ENCODE measurements at places on chromosomes 11 and 22.

- no peak for DNase-seq
Observed at GRCh38 chr11:122837528-122838346, 563 bp upstream of the CRTAM start.

- no peak for DNase-seq
Observed at GRCh38 chr11:60482361-60482760, 10.2 kb upstream of the MS4A12 start.

DNA sequence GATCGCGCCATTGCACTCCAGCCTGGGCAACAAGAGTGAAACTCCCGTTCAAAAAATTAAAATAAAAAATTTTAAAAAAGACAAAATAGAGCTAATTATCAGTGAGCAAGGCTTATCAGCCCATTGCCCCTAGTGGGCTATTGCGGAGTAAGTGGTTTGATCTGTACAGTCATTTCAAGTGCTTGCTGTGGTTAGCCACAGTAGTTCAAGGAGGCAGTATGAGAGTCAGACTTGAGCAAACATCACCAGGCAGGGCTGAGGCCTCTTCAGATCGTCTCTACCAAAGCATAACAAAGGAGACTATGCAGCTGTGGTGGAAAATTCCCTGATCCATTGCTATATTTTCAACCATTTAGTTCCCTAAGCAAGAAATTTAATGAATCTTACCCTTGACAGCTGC, 4.3 kb upstream of the SBF2 start:
- no peak for DNase-seq

GRCh38 chr11:116112087-116112935, 608.1 kb upstream of the CADM1 start:
- DNase-seq, result no peak

DNA sequence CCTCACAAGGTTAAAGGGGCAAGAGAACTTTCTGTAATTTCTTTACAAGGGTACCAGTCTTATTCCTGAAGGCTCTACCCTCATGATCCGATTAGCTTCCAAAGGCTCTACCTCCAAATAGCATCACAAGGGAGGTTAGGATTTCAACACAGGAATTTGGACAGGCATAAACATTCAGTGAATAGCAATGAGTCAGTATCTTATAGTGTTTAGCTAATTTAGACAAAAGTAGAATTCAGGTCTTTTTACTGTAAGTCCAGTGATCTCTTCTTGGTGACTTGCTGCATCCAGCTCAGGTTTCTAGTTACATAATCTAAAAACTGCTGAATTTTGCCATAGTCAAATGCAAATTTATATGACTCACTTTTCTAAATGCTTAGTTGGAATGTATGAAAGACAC, 1995.6 kb upstream of the RAG2 start:
- no peak for DNase-seq

GRCh38 chr11:13289081-13289480, 11.5 kb downstream of the BMAL1 start:
- DNase-seq, result no peak

DNA sequence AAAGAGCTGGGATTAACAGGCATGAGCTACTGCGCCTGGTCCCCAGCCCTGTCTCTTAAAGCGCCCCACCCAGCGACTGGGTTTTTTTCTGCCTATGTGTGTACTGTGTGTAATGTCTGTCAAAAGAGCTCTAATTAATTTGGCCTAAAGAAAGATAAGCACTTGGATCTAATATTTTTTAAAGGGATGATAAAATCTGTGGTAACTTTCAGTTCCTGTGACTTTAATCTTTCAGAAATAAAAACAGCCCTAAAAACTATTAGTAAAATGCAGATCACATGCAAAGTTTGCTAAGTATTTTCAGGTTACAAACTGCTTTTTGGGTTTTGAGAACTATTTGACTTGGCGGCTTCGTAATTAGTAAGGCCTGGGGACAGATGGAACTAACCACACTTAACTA, 1358.7 kb downstream of the LRRC4C start:
- no peak for DNase-seq

DNA sequence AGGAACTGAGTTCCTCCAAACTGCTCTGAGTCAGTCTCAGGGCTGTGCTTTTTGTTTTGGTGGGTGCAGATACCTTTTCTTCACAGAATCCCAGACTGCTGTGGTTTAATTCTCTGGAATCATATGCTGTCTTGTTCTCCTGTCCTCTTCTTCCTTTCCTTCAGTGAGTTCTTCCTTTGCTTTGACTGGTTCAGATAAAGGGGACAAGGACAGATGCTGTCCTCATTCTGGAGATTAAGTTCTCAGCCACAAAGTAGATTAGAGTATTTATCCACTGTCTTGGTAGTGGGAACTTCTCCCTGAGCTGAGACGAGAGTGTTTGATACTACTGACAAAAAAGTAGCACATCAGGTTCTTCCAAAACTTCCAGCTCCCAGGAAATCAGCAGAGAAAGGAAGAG, 13.3 kb downstream of the ZDHHC5 start:
- DNase-seq, result no peak

- no peak for DNase-seq
Observed at GRCh38 chr11:12455938-12456337, 78.6 kb downstream of the PARVA start.

GRCh38 chr11:10488121-10488933, 33.3 kb downstream of the AMPD3 start:
- DNase-seq, result no peak

GRCh38 chr11:24872651-24873311, 375.9 kb downstream of the LUZP2 start:
- DNase-seq, result no peak

DNA sequence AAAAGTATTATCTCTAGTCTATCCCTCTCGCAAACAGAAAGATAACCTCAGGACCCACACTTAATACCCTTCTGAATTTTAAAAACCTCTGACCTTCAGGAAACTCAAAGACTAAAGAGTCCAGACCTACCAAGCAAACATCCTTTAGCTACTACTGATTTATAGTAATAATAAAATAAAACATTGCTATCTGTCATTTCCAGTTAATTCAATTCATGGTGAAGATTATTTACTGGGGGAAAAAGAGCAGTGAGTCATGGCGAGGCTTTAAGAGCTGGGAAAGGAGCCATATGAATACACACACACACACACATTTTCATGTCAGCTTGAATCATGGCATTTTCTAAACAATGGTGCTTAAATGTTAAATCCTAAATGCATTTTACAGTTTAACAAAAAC, 87.1 kb downstream of the FAM76B start:
- DNase-seq, result no peak

DNA sequence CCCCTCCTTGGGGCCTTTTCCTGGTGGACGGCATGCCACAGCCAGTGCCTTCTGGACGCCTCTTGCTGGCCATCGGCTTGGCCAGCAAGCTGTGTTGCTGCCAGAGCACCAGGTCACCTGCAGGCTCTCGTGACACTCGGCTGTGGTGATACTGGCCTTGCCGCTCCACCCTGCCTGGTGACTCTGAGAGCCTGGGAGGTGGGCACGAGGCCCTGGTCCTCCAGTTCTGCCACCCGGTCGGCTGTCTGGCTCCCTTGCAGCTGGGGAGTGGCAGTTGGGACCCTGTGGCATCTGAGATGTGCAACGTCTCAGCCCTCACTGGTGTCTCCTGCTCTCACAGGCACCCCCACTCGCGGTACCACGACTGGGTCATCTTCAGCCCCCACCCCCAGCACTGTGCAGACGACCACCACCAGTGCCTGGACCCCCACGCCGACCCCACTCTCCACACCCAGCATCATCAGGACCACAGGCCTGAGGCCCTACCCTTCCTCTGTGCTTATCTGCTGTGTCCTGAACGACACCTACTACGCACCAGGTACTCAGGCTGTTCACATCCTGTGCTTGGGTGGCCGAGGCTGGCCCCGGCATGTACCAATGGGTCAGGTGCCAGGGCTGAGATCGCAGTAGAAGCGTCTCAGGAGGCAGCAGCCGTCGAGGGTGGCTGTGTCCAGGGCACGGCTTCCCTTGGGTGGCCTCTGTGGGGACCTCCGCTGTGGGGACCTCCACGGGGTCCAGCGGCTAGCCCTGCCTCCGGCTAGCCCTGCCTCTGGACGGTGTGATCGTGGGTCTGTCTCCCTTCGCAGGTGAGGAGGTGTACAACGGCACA, 26.0 kb downstream of the MUC2 start:
- DNase-seq, result no peak

DNA sequence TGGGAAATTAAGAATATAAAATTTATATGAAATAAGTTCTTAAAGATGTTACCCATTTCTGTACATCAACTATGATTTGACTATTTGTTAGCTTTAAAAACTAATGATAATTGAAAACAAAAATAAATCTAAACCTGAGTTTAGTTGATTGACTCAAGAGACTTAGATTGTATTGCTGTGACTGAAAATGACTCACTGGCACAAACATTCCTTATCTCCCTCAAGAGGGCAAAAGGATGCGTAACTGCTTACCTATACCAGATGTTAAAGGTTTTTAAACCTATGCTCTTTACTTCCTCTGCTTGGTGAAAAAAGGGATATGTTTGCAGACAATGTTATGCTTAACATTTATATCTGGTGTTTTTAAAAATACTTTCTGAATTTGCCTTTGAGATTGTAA, 30.3 kb downstream of the ATM start:
- DNase-seq, result no peak

- no peak for DNase-seq
Observed at GRCh38 chr11:65932558-65932919, 12.7 kb upstream of the TSGA10IP start.

- DNase-seq, result no peak
Observed at GRCh38 chr11:4826425-4826824, 5.3 kb downstream of the OR51F2 start.

DNA sequence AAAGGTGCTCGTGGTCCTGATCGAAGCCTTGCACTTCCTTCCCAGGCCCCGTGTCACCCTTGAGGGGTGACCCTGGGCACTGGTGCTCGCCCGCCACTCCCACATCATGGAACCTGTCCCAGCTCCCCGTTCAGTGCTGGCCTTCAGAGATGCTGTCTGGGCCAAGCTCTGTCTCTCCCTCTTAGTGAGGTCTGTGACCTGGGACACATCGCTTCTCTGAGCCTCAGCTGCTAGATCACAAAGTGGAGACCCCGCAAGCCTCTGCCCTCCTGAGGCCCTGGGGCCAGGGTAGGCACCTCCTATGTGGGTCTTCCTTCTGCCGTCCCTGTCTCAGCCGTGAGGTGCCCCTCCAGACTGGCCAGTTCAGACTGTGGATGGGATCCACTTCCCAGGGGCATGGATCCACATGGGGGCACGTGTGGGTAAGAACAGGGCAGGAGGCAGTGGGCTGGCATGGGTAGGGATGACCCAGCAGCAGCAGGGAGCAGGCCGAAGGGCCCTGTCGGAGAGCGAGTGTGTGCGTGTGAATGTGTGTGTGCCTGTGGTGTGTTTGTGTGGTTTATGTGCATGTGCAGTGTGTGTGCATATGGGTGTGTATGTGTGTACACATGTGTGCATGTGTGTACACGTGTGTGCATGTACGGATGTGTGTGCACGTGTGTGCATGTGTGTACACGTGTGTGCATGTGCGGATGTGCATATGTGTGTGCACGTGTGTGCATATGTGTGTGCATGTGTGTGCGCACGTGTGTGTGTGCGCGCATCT, 1073.7 kb downstream of the BRD1 start:
- peak; percentile 0 for DNase-seq

GRCh38 chr11:2173150-2173693, 1.6 kb upstream of the TH start:
- peak; percentile 51 for DNase-seq

DNA sequence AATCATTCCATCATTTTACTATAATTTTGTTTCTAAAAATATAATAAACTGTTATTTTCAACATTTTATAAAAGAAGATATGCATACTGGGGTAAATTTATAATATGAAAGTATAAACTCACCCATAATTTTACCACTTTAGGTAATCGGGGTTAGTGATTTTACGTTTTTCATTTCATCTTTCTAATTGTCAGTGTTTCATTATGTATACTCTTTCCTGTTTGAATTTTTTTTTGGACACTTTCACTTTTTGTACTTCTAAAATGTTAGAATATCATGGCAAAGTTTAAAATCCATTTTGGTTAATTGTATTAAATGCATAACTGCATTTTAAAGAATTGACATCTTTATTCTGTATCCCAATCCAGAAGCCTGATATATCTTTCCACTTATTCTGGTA, 115.8 kb downstream of the METTL15 start:
- DNase-seq, result no peak

DNA sequence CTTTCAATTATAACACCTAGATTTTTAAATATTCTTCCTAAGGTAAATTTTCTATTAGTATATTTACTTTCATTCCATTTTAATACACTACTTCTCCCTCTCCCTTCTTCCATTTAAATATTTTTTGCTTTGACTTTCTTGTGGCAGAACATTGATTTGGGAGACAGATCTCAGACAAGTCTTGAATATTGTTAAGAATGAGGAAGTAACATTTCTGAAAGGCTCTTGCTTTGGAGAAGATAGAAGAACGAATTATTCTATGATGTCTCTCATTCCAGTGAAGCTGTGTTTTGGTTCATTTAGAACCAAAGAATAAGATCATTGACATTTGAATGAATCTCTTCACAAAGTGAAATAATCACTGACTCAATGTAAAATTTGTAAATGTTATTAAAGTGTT, 2.4 kb downstream of the IPO7 start:
- DNase-seq, result no peak

- no peak for DNase-seq
Observed at GRCh38 chr22:30928401-30928800, 40.2 kb downstream of the MORC2 start.

DNA sequence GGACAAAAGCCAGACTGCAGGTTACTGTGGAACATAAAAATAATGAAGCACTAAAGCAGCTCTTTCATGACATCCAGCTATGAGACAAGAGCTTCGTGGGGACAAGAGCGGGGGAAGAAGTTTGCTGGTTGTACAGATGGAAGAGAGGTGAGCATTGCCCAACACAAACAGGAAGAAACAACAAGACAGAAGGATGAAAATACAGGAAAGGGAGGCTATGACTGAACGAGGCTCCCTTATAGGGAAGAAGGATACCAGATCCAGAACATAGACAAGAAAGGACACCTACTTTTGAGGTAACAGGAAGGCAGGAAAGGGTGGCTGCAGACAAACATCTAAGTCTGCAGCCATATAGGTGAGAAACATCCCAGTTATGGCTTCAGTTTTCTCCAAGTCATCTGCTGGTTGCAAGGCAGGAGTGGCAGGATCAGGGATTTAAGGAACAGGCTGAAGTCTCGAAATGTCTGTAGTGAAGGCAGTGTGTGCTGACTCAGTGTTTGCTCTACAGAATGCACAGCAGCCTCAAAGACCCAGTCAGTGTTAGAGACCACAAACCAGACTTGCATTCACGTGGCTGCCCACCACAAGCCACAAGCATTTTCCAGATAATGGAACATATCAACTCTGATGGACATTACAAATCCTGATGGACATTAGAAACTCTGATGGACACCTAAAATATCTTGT, 1.9 kb downstream of the CLTCL1 start:
- no peak for DNase-seq

DNA sequence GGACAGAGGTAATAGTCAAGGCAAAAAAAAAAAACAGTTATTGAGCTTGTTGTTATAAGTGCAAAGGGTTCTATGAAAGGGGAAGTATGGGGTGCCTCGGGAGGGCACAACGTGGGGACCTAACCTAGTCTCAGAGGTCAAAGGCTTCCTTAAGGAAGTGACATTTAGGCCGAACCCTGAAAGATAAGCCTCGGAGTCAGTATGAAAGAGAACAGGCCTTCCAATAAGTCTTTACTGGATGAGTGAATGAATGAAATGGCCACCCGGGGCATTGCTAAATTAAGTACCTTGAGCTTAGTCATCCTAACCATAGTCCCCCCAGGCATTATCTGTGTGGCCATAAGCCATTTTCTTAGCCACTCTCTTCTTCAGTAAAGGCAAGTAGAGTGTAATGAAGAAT, 19.7 kb downstream of the FLI1 start:
- DNase-seq, result no peak

All from neural crest cell (in vitro differentiated cells).